COR-L47 (cell line): ENCODE measurements at places on chromosomes 11 and 22.

DNA sequence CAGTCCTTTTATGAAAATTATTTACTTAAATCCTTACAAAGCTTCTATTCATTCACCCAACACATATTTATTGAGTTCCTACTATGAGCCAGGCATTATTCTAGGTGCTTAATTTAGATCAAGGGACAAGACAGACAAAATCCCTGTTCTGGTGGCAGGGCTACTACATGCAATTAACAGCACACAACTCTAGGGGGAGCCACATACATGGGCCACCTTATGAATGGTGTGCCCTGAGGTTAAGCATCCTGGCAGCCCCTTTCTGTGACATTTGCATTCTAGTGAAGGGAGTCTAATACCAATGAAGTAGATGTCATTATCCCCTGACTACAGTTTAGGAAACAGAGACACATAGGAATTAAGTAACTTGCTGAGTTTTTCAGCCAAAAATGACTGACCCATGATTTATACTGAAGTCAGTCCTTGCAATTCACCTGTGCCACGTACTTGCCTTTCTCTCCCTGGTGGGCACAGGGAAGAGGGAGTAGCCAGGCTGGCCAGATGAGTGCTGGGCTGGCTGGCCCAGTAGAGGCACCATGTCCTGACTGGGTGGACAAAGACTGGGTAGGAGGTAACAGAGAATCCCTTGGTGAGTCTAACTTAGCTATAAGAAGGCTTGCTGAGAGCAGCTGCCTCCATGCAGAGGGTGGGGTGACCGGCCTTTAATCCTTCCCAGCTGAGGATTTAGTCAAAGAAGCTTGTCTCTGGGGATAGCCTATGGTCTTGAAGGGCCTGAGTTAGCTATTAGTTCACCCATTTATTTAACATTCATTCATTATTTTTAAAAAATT is 52.0 kb upstream of the ELF5 start:
- no peak for DNase-seq

- DNase-seq, result no peak
Measured at GRCh38 chr11:128862908-128863660, 4.0 kb downstream of the KCNJ1 start.

- no peak for DNase-seq
Measured at GRCh38 chr11:94993400-94993943, 20.0 kb downstream of the KDM4D start.

- DNase-seq, result no peak
Measured at GRCh38 chr11:75813124-75813523, 1.9 kb upstream of the UVRAG start.

DNA sequence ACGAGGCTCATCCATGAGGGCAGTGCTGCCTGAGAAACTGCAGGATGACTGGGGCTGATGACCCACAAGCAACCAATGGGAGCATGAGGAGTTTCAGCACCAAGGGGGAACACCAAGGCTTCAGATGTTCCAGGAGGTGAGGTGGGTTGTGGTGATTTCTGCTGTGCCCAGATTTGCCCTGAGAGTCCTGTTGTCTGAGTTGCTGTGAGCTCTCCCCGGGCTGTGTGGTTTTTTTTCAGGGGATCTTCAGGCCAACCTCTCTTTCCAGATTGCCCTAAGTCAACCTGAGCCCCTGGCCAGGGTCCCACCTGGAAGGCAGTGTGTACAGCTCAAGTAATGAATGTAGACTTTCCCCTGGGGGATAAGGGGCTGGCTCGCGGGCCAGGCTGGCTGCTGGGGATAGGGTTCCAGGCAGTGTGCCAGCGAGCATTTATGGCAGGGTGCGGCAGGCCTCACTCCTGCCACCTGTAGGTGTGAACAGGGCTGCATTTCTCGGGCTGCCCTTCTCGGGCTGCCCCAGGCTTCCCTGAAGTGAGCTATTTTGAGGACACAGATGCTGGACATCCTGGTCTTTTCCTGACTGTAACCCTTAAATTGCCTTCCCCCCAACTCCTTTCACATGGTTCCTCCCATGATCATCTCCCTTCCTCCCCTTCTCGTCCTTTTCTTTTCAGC is 9.8 kb downstream of the SLC22A6 start:
- peak; percentile 81 for DNase-seq
